ENCODE measurements at places on chromosomes 3 and 15. TPM values are rescaled to one million over a fixed set of nuclear protein-coding genes. Genes with fewer than 3 reads are reported as not detected.

FBXL2 gene
- polyA plus RNA-seq: 0.20 TPM

ZNF385D gene
- 0.29 TPM for polyA plus RNA-seq

RFTN1 gene
- 30.4 TPM for polyA plus RNA-seq

SEMA7A gene
- 154 TPM for polyA plus RNA-seq

SLC2A2 gene
- not detected for polyA plus RNA-seq

RPL39L gene
- 10.9 TPM for polyA plus RNA-seq

CXCR6 gene
- 2.6 TPM for polyA plus RNA-seq

CAV3 gene
- polyA plus RNA-seq: not detected

MAGEL2 gene
- polyA plus RNA-seq: 0.02 TPM

Measured in spleen (tissue), 13 donors.